Hematopoietic multipotent progenitor cell treated with erythropoietin and hydrocortisone succinate and interleukin-3 and kit ligand, for 17 days (in vitro differentiated cells): ENCODE measurements at places on chromosomes 11 and 22.

DNA sequence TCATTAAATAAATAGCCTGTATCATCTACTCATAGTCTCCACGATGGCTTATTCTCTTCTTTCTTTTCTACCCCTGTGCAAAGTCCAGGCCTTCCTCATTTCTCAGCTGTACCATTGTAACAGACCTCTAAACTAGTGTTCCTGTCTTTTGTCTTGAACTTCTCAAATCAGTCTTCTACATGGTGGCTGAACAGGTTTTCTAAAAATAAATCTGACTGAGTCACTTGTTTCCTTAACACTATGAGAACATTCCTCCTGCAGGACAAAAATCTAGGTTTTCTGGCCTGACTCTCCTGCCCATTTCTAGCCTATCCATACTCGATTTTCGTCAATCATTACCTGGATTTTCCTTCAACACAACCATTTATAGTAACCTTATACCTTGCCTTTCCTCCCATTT is 1080.8 kb upstream of the TENM4 start:
- no peak for DNase-seq

GRCh38 chr11:65210361-65210731 is 28.6 kb downstream of the CAPN1 start:
- no peak for DNase-seq

DNA sequence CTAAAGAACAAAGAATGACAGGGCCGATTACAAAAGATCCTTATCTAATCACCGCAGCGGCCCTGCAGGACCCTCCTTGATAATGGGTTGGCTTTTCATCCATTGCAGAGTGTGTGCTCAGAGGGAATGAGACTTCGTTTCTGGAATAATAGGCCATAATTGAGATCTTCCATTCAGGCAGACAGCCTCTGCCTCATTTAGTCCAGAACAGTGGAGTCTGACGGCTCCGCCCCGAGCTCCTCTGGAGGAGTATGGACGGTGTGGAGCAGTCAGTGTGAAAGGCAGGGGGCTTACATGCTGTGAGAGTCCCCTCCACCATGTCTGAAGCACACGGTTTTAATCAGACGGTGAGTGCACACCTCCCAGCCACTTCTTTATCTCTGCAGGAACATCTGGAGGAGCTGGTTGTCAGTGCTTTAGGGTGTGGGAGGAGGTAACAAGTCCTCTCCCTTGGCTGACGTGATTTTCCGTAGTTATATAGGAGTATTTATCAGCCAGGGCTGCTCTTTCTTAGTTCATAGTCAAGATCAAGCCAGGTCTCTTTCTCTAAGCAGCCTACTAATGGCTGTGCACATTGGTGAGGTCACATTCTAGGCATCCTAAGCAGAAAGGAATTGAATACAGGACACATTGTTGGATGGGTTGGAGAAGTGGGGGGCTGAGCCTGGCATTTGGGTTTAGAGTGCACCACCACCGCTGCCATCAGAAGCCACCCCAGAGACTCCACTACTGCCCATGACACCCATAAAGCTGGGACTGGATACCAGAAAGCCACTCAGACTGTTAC is 1477.9 kb downstream of the TBC1D22A start:
- no peak for DNase-seq

- DNase-seq, result no peak
Observed at GRCh38 chr11:129300099-129300498, 75.5 kb upstream of the BARX2 start.

- no peak for DNase-seq
Observed at GRCh38 chr11:115974703-115975102, 470.5 kb upstream of the CADM1 start.

DNA sequence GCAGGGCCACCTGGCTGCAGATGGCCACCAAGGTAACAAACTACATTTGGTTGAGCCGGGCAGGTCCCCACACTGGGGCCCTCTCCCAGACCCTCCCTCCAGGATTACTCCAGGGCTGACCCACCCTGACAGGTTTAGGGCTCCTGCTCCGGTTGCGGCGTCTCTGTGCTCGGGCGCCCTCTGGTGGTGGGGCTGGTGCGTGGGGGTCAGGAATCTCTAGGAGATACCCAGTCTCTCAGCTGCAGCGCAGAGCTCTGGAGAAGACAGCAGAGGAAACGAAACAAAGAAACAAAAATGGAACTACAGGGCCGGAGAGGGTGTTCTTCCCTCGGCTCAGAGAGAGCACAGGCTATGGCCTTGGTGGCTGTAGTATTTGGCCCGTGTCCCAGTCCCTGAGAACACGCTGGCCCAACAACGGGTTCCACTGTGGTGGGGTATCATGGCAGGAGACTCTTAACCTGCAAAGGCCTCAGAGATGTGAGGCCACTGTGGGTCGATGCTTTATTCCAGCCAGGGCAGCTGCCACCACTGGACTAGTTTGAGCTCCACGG is 2.4 kb downstream of the C11orf96 start:
- peak; percentile 43 for DNase-seq

GRCh38 chr11:126440276-126440675 is 84.8 kb downstream of the ST3GAL4 start:
- DNase-seq, result no peak

DNA sequence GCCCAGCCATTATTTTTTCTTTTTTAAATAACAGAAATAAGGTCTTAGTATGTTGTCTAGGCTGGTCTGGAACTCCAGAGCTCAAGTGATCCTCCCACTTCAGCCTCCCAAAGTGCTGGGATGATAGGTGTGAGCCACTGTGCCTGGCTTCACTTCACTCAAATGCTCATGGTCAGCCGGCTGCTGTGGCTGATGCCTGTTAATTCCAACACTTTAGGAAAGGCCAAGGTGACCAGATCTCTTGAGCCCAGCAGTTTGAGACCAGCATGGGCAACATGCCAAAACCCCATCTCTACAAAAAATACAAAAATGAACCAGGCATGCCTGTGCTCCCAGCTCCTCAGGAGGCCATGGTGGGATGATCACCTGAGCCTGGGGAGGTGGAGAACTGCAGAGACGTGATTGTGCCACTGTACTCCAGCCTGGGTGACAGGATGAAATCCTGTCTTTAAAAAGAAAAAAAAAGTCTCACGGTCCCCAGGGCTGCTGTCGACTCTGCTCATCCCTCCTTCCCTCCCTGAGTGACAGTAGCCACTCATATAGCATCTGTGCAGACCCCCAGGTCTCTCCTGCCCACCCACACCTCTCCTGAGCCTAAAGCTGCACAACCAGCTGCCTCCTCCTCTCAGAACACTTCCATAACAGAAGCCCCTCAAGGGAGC is 3.6 kb downstream of the YDJC start:
- DNase-seq, result no peak

DNA sequence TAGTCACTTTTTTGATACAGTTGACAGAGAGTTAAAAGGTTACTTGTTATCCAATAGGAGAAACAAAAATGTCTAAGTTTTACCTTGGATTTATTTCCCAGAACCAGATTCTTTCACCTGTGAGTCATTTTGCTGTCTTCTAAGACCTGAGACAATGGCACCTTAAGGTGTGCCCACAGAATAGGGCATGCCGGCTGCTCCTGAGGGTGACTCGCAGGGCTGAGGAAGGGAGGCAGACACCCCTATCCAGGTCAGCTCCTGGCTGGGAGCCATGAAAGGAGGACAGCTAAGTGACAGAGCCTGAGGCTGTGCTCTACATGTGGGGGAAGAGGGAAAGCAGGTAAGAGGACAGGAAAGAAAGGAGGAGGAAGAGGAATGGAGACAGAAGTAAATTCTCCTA is 67.8 kb downstream of the RASSF10 start:
- DNase-seq, result no peak

GRCh38 chr11:113603277-113604059 is 102.6 kb downstream of the TMPRSS5 start:
- DNase-seq, result no peak

GRCh38 chr11:127843483-127844396 is 743.6 kb downstream of the ETS1 start:
- DNase-seq, result peak; percentile 15

GRCh38 chr22:26436903-26437515 is 7.9 kb downstream of the ASPHD2 start:
- no peak for DNase-seq

GRCh38 chr11:116325247-116325646 is 447.5 kb downstream of the BUD13 start:
- DNase-seq, result no peak
